Hypothalamus (tissue), 51 donors: ENCODE measurements at places on chromosomes 4 and X.

DNA sequence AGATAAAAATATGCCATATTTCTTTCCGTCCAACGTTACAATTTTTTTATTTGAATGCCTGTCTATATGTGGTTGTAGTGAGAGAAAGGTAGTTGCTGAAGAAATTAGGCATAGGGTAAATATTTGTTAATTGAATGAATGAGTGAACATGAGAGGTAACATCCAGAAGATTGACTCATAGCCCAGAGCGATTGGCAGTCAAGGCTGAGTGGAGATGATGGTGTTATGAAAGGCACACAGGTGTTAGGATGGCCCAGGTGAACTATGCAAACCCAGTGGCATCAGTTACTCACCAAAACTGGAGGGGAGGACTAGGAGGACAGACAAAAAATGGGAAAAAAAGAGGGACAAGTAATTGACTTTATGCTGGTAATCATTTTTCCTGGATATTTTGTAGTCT, 31.7 kb upstream of the SPRY1 start:
- no peak for DNase-seq

- no peak for DNase-seq
These were observed 670.0 kb upstream of the AMOT start for GRCh38 chrX:113510586-113510985.

DNA sequence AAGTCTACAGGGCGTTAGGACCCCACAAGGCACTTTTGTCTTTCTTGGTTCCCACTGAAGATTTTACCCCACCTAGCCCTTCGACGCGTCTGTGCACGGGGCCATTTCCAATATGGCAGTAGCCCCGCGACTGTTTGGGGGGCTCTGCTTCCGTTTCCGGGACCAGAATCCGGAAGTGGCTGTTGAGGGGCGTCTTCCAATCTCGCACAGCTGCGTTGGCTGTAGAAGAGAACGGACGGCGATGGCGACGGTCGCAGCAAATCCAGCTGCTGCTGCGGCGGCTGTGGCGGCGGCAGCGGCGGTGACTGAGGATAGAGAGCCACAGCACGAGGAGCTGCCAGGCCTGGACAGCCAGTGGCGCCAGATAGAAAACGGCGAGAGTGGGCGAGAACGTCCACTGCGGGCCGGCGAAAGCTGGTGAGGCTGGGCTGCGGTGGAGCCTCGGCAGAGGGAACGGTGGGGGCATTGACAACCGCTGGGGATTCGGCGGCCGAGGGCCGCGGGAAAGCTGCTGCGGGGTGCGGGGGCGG, at the start of gene USP11:
USP11 (plus strand) TSS at position 207 of the 530 bp plus-strand sequence; CDS start at position 242, 35 bp downstream.
- no peak for DNase-seq

DNA sequence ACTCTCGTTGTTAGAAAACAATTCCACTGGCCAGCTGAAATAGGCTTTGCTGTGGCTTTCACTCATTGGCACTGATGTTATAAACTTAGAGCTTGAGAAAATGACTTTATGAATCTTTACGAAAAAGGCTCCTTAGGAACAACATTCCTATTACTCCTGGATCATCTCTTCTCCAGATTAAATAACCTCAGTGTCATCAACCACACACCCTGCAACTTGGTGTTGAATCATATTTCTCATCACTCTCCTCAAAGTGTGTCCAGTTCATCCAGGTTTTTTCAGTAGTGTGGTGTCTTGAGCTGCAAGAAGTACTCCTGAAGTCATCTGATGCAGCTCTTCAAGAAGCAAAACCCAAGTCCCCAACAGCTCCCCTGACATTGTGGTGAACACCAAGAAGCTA, 28.1 kb upstream of the ANOS1 start:
- DNase-seq: no peak
